ENCODE measurements at places on chromosomes 11 and 22.

GRCh38 chr11:84686716-84687115 lies 940.4 kb downstream of the DLG2 start:
- peak; percentile 47 for DNase-seq

- no peak for DNase-seq
These were observed 43.8 kb upstream of the NECTIN1 start for GRCh38 chr11:119772641-119773415.

GRCh38 chr11:123391646-123392348 lies 38.3 kb upstream of the GRAMD1B start:
- DNase-seq = no peak

GRCh38 chr11:37612146-37612545 lies 1014.1 kb upstream of the RAG2 start:
- DNase-seq = no peak

- peak; percentile 3 for DNase-seq
These were observed 806 bp upstream of the SAAL1 start for GRCh38 chr11:18106688-18107087.

DNA sequence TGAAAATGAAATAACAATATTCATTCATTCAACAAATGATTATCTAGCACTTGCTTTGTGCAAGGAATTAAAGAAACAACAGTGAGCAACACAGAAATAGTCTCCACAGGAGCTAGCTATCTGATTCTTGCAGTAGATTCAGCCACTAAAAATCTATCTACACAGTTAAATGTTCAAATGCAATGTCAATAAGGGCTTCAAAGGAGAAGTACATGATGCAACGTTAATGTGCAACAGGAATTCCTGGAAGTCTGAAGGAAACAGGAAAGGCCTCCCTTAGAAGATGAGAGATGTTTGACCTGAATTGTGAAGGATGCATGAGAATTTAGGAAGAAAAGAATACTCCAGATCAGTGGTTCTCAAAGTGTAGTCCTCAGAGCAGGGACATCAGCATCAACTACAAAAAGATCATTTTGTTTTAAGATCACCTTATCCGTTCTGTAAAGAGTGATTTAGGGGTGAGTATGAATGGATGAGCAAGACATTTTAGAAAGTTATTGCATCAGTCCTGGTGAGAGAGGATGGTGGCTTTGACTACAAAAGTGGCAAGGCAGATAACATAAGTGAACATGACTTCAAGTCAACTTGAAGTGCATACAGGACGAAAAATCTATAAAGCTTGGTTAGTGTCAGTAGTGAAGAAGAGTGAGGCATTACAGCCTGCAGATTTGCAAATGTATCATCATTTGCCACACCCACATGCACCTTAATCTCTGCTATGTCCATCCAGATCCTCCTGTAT lies 96.0 kb downstream of the ETS1 start:
- DNase-seq = no peak

GRCh38 chr22:48742191-48742555 lies 1085.5 kb downstream of the BRD1 start:
- DNase-seq = no peak

- DNase-seq = no peak
These were observed 19.6 kb downstream of the ACER3 start for GRCh38 chr11:76880314-76880713.

DNA sequence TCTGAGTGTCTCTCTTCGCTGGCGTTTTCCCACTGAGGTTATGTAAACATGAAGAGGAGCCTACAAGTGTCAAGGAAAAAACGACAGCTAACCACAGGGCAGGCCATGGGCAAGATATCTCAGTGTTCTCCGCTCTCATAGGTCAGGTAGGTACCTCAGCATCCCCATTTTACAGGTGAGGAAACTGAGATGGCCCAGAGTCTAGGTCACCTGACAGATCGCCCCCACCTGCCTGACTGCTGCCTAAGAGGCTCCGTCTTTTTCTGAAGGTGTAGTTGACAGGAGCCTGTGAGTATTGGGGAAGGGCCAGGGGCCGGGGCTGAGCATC lies 847 bp upstream of the NDUFA6 start:
- no peak for DNase-seq

DNA sequence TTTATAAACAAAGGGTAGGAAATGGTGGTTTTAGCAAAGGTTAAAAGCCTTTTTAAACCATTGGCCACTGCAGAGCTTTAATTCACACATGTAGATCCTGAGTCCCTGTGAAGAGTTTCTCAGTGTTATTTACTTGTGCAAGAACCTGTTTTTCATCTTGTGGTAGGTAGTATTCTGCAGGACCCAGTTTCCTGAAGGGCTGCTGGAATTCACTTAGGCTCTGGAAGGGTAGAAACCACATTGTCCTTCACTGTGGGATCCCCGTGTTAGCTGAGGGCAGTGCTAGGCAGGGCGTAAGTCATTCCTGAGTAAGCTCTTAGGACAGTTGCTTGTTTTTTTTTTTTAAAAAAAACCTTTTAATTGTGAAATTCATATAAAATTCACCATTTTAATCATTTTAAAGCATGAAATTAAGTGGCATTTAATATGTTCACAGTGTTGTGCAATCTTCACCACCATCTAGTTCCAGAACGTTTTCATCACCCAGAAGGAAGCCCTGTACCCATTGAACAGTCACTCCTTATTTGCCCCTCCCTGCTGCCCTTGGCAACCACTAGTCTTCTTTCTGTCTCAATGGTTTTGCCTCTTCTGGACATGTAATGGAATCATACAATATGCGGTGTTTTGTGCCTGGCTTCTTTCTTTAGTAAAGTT lies 77.7 kb downstream of the C22orf31 start:
- DNase-seq = no peak

DNA sequence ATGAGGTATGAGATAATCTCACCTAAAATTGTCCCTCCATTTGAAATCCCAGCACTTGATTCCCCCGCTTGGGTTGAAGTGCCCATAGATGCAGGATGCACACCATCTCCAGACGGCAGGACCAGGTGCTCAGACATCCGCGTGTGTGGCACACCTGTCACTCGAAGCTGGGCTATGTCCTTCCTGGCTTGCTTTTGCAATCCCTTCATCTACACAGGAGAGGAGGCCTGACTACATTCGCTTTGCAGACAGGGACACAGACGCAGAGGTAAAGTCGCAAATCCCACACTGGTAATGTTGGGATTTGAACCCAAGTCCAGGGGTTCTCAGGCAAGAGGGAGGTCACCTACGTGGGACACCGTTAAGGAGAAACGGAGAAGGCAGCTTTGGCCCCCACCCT lies 7.2 kb upstream of the CYTH4 start:
- DNase-seq = no peak

Measured in NCI-H446 (cell line).